ENCODE measurements at places on chromosomes 1 and 21.
A peak's percentile ranks its signal among the peaks of the same experiment; 100 is the strongest.

DNA sequence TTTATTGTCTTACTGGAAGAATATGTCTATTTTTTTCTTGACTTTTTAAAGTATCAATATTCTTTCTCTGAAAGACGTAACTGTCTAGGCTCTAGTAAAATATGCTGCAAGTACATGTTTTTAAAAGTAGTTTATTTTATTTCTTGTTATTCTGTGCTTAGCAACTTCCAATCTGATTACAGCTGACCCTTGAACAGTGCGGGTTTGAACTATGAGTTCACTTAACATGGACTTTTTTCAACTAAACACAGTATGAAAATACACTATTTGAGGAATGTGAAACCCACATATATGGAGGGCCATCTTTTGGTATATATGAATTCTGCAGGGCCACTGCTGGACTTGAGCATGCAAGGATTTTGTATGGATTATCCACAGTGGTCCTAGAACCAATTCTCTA, 26.8 kb downstream of the GBP6 start:
- DNase-seq, result no peak

GRCh38 chr1:109312978-109313775, 6.4 kb upstream of the MYBPHL start:
- DNase-seq, result peak; percentile 77

DNA sequence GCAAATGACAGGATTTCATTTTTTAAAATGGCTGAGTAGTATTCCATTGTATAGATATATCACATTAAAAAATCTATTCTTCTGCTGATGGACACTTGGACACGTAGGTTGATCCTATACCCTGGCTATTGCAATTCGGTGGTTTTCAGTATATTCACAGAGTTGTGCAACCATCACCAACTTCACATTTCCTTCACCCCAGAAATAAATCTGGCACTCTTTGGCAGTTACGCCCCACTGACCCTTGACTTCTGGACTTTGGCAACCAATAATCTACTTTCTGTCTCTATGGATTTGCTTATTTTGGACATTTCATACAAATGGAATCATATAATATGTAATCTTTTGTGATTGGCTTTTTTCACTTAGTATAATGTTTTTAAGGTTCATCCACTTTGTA, 35.9 kb downstream of the MAP3K7CL start:
- no peak for DNase-seq

DNA sequence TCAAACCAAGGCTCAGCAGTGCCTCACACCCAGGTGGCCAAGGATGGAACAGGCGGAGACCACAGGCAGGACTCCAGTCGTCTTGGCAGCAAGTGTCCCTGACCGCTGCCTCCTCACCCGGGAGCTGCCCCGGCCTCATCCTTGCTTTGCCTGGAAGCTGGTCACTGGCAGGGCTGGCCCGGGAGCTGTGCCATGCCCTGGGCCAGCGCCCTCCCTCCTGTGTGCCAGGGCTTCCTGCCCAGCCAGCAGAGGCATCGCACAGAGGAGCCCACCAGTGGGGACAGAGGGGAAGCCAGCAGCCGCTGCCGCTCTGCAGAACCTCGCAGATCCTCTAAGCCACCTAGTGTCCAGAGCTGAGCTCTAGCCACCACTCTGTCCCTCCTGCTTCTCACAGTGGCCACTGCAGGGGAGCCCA, 7.8 kb downstream of the CASZ1 start:
- no peak for DNase-seq

DNA sequence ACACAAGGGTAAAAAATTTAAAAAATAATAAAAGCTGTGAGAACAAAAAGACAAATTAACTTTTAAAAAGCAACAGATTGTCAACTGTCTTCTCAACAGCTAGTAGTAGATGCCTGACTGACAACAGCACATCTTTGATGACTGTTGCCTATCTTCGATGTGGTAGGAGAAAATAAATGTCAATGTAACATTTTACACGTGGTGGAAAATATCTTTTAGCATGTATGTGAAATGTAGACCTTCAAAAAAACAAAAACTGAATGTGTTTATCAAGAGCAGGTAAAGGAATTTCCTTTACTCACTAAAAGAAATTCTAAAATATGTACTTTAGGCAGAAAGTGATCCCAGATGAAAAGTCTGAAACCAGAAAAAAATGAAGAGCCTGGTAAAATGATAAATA, 42.9 kb downstream of the CD53 start:
- no peak for DNase-seq

- peak; percentile 8 for DNase-seq
These were observed 104.8 kb downstream of the NAV1 start for GRCh38 chr1:201643835-201644104.

GRCh38 chr1:156099282-156099681, 15.2 kb upstream of the LMNA start:
- DNase-seq, result no peak

- no peak for DNase-seq
These were observed 121.9 kb downstream of the GRIK3 start for GRCh38 chr1:36912365-36912865.

- no peak for DNase-seq
These were observed 366.0 kb downstream of the TTLL7 start for GRCh38 chr1:83632906-83633305.

- DNase-seq, result no peak
These were observed 184.2 kb downstream of the TRABD2B start for GRCh38 chr1:47812904-47813514.

DNA sequence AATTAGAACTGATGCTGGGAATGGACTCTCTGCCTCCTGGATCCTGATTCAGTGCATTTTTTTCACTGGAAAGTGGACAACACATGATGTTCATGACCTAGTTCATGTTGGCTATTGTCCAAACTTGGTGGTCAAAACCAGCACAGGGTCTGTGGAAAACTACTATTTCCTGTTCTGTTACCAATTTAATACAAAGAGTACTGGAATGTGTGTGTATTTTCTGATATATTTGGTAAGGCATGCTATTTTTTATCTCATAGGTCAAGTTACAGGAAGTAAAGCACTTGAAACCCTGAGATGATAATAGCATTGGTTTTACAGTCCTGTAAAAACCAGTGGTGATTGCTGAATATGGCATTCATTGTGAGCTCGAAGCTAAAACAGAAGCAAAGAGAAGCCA, 89.9 kb downstream of the SGIP1 start:
- no peak for DNase-seq

DNA sequence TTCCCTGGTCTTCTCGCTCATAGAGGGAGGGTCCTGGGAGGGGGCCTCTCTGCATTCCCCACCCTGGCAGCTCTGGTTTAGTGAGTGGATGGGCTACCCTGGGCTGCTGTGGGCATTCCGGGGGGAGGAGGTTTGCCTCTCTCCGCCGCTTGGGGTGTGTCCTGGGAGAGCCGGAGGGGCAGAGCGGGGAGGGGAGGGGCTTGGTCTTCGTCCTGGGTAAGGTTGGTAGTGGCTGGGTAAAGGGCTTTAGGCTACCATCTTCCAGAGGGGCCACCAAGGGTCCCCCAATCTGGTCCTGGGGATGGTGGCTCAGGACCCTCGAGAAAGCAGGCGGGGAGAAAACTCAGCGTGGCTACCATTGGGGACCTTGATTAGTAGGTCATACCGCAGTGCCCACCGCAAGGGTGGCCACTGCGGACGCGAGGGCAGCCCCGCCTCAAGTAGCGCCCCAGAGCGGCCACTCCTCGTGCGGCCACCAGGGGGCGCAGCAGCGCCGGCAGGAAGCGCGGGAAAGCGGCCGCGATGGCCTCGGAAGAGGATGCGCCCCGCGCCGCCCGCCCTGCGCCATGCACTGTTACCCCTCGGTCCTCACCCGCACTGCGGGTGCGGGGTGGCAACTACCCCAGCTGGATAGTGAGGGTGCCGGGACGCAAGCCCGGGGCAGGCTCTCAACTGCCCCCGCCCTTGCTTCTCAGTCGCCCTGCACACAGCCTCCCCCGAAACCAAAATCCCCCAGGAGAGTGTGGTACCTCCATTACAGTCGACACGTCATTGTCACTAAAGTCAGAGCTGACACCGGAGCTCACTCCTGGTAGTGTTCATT, 44.1 kb upstream of the SLC25A33 start:
- peak; percentile 16 for DNase-seq

DNA sequence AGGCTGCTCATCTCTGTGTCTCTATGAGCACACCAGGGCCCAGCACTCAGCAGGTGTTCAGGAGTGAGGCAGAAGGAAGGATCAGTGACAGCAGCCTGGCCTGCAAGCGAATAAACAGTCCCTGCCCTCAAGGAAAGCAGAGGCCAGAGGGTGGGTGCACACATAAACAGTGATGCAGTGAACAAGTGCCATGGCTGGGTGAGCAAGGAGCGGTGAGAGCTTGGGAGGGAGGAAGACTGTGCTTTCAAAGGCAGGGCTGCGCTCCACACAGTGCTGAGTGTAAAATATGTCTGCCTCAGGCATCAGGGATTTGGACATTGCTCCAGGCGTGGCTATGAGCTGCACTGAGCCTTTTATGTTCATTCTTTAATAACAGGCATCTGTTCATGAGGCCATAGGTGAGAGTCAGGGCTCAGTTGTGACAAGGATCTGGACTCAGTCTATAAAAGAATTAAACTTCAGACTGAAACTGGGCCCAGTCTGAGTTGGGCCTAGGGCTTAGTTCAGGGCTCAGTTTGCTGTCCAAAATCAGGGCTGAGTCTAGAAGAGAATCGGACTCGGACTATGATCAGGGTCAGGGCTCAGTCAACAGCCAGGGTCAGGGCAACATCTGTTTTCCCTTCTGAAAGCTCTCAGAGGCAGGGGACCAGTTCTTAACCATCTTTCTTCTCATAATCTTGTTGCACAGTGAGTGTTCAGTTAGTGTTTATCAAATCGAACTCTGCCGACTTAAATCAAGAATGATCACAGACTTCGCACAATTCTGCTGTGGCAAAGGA, 213.7 kb downstream of the FOXD2 start:
- no peak for DNase-seq

- no peak for DNase-seq
These were observed 44.8 kb downstream of the PCNT start for GRCh38 chr21:46368533-46369285.

DNA sequence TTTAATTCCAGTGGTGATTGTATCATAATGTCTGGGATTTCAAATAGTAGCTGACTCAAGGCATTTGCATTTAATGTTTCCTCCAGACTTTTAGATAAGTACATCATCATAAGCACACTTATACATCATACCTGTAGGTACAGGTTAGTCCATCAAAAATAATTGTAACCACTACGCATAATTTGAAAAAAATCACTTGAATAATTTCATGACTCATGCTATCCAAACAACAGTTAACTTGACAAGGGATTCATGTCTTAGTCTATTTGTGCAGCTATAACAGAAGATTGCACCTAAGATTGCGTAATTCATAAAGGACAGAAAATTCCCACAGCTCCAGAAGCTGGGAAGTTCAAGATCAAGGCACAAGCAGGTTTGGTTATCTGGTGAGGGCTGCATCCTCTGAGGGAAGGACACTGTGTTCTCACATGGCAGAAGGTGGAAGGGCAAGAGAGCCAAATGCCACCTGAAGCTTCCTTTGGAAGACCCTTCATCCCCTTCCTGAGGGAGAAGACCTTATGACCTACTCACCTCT, 801.7 kb upstream of the BRINP3 start:
- no peak for DNase-seq

DNA sequence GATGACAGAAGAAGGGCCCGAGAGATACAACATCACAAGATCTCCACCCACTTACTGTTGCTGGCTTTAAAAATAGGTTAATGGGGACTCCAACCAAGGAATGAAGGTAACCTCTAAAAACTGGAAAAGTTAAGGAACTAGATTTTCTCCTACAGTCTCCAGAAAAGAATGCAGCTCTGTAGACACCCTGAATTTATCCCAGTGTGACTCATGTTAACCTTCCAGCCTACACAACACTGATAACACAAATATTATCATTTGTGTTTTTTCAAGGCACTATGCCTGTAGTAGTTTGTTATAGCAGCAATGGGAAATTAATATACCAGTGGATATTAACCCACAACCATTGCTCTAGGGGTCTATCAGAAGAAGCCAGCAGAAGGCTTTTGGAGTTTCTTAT, 730.7 kb upstream of the ZP4 start:
- DNase-seq, result no peak

- DNase-seq, result peak; percentile 23
These were observed 132.0 kb downstream of the FOXD2 start for GRCh38 chr1:47569681-47570470.

GRCh38 chr1:5996641-5997270, 4.5 kb upstream of the NPHP4 start:
- DNase-seq, result no peak

DNA sequence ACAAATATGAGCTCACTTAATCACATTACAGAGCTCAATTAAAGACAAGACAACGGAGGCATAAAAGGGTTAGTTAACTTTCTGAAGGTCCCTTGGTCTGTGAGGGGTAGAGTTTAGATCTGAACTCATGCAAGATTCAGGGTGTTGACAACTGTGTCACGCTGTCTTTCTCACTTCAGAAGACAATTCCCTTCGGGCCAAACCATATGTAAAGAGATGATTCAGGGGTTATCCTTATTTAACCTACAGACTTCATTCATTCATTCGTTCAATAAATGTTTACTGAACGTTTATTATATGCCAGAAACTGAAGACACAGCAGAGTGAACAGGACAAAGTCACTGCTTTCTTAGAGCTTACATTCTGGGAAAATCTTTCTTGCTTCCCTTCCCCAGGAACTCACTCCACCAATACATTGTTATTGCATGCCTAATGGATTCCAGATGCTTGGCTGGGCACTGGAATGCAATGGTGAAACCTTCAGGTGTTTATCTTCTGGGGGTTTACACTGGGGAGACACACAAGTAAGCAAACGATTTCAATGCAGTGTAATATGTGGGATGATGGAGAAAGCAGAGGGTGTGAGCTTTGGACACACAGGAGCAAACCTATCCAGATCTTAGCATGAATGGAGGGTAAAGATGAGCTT, 6.4 kb downstream of the XCL1 start:
- DNase-seq, result no peak

- DNase-seq, result no peak
These were observed 14.5 kb downstream of the AXDND1 start for GRCh38 chr1:179380299-179380698.

- DNase-seq, result no peak
These were observed 3.3 kb upstream of the MX1 start for GRCh38 chr21:41422546-41423304.

GRCh38 chr21:24118738-24119459, 1488.4 kb downstream of the MRPL39 start:
- no peak for DNase-seq

DNA sequence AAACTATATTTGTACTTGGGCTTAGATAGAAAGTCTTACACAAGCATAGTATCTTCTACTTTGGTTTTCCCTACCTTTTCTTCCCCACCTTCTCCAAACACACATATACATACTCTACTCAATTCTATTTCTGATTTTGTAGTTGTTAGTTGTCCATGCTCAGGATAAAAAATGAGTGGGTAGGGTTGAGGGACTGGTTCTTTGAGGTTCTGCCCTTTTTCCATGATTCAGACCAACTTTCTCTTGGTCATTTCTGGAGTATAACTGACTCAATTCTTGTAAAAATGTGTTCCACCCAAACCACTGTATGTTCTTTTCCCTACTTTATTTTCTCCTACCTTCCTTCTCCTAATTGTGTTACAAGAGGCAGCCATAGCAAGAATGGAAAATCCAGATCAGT, 3.3 kb downstream of the CFAP126 start:
- DNase-seq, result no peak

Data from NCI-H2171 treated with DMSO at 0.1 percent for 48 hours (cell line).